Activated CD4-positive, alpha-beta T cell treated with anti-CD3 and anti-CD28 coated beads for 36 hours (primary cell): ENCODE measurements at places on chromosomes 1 and 21.
A peak's percentile ranks its signal among the peaks of the same experiment; 100 is the strongest.

DNA sequence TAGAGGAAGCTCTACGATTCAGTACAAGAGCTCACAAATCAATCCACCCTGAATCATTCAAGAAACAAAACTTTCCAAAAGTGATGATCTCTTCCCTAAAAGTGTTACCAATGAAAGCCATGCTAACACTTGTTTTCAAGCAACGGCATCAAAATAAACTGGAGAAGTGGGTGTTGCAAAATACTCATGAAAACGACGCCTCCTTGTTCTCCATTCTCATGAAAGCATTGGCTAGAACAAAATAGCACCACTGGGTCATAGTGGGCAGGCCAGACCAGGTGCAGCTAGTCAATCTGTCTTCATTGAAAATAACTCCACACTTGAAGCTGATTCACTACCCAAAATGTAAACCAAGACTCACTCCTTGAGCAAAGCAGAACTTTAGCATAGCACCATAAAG lies 4.3 kb downstream of the TIAM1 start:
- DNase-seq = no peak

- no peak for DNase-seq
These were observed 390.7 kb downstream of the NPHP4 start for GRCh38 chr1:5601516-5601915.

- DNase-seq = no peak
These were observed 2.3 kb upstream of the ECE1 start for GRCh38 chr1:21292503-21292983.

DNA sequence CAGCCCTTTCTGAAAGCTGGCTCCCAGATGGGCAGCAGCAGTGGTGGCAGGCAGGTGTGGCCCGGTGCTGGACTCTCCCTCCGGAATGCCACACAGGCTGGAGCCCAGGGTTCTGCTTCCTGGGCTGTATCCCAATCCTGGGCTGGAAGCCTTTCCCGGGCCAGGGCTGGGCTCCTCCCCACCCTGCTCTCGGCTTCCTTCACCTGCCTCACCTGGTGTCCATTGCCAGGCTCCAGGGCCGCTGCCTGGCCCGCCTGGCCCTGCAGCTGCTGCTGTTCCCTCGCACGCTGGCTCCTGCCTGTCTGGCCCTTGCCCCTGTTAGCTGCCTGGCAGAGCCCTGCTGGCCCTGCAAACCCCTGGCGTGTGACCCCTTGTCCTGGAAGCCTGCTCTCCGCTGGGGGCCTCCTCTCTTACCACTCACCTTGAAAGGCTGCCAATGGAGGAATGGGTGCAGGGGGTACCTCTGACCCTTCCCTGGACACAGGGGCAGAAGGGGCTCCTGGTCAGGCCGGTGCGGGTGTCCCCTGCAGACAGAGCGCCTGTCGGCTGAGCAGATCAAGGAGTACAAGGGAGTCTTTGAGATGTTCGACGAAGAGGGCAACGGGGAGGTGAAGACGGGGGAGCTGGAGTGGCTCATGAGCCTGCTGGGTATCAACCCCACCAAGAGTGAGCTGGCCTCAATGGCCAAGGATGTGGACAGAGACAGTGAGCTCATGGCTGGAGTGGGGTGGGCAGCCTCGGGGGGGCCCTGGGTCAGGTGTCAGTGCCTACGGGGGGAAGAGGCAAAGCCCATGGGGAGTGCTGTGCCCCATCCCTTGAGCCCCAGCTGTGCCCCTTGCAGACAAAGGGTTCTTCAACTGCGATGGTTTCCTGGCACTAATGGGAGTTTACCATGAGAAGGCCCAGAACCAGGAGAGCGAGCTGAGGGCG lies 1.1 kb downstream of the CALML6 start:
- DNase-seq = no peak

- peak; percentile 90 for DNase-seq
These were observed 60.2 kb upstream of the ID3 start for GRCh38 chr1:23619299-23620188.

GRCh38 chr1:51729824-51730301 lies 113.0 kb downstream of the OSBPL9 start:
- no peak for DNase-seq

- no peak for DNase-seq
These were observed 66.6 kb downstream of the SLC37A1 start for GRCh38 chr21:42580076-42580792.

DNA sequence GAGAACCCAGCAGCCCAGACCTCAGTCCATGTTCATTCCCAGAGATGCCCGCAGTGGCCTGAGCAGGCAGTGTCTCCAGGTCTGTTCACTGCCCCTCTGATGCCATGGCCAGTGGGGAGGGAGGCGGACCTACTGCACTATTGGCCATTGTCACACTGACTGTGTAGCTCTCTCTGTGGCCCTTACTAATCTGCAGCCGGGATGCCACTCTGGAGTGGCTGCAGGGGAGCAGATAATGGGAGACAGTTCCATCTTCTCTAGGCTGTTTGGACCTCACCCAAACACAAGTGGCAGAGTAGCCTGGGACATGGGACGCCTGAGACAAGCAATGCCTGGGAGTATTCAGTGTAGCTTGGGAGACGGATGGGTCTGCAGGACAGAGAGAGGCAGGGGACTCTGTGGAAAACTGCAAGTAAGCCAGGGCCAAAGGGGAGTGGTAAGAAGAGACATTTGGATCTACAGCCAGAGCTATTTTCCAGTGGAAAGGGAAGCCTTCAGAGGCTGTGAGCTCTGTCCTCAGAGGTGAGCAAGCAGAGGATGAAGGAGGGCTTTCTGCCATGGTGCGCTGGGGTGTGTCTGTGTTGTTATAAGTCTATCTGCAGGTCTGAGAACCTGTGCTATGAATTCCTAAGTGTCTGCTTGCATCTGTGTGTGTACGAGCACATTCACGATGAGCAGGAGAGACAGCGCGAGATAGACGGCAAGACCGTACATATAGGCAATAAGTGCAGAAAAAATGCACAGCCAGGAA lies 26.7 kb downstream of the DMBX1 start:
- no peak for DNase-seq

GRCh38 chr1:100622506-100622905 lies 84.6 kb downstream of the GPR88 start:
- no peak for DNase-seq

- peak; percentile 73 for DNase-seq
These were observed 72.6 kb upstream of the TARDBP start for GRCh38 chr1:10939654-10940450.

- DNase-seq = no peak
These were observed 19.3 kb downstream of the QSOX1 start for GRCh38 chr1:180173952-180174351.

- no peak for DNase-seq
These were observed 54.9 kb downstream of the OLIG1 start for GRCh38 chr21:33124889-33125288.

DNA sequence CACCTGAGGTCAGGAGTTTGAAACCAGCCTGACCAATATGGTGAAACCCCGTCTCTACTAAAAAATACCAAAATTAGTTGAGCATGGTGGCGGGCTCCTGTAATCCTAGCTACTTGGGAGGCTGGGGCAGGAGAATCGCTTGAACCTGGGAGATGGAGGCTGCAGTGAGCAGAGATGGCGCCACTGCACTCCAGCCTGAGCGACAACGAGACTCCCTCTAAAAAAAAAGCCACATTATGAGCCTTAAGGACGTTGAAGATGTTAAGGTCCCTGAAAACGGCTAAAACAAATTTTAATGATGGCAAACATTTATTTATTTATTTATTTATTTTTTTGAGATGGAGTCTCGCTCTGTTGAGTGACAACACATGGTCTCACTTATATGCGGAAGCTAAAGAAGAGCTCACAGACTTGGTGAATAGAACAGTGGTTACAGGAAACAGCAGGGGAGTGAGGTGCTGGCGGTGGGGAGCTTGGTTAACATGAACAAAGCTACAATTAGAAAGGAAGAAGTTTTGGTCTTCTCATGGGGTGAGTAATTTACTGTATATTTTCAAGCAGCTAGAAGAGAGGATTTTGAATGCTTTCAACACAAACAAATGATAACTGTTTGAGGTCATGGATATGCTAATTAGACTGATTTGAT lies 47.1 kb downstream of the TCP10L start:
- peak; percentile 48 for DNase-seq

DNA sequence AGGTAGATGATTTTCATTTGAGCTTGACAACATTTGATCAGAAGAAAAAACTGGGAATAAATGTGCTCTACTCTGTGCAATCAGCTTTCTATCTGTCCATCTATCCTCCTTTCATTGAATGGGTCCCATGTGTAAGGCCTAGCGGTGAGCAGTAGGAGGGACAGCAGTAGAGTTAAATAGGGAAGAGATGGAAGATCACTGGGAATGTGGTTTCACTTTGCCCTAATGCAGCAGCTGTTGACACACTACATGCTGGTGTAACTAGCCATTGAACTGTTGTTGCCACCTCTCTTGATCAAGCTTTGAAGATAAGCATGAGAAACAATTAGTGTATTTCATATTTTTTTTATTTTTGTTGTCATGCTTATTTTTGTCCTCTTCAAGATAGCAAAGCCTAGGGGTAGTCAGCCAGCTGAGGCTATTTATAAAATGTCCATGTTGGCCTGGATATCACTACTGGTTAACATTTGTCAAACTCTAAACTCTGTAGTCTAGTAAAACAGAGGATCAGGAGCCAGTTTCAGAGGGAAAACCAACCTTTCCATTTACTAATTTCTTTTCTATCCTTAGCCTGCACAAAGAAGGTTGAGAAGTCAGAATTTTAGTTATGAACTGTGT lies 41.9 kb downstream of the CACNA1E start:
- DNase-seq = no peak

- DNase-seq = no peak
These were observed 27.9 kb downstream of the CHD5 start for GRCh38 chr1:6152181-6152580.

DNA sequence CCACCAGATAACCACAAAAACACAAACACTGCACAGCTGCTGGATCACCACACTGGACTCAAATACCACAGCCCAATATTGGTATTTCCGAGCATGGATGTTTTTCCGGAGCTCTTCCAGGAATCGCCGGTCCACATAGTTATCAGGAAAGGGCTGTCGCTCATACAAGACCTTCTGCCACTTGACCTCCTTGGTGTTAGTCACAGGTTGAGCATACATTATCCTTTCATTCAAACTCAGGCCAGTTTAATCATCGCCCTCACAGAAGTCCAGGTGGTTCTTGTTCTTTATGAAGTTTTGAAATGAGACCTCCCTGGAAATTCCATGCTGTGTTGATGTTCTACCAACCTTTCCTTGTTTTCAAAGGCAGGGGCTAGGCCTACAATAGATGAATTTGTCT lies 1.5 kb downstream of the PIGC start:
- no peak for DNase-seq

DNA sequence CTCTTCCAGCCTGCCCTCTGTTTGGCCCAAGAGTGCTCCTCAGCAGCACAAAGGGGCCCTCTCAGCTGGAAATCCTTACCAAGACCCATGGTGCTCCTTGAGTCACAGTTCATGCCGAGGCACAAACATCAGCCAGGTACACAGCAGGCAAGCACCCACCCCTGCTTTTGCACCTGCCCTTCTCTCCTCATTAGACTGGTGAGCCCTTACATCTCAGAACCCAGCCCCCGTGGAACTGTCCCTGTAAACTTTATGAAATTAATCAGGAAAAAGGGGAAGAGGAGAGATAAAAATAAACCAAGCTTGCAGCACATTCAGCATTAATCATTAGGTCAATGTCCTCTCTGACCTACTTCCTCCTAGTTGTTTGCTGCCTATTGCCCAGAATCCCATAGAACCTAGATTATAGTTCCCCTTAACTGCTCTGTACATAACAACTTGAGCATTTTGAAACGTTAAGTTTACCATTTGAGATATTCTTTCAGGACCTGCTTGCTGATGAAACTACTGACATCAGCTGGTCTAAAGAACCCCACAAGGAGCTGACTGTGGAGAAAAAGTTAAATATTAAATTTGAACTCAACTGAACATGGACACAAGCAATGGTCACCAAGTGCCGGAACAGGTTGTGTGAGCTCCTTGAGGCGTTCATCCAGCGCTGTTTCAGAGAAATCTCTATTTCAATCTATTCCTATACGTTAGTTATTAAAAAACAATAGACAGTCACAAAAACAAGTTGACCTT lies 738.4 kb downstream of the MATN1 start:
- DNase-seq = no peak
